ELF-1 (cell line): ENCODE measurements at places on chromosomes 4 and X.

GRCh38 chr4:17153572-17153971 lies 255.1 kb upstream of the LDB2 start:
- no peak for DNase-seq

DNA sequence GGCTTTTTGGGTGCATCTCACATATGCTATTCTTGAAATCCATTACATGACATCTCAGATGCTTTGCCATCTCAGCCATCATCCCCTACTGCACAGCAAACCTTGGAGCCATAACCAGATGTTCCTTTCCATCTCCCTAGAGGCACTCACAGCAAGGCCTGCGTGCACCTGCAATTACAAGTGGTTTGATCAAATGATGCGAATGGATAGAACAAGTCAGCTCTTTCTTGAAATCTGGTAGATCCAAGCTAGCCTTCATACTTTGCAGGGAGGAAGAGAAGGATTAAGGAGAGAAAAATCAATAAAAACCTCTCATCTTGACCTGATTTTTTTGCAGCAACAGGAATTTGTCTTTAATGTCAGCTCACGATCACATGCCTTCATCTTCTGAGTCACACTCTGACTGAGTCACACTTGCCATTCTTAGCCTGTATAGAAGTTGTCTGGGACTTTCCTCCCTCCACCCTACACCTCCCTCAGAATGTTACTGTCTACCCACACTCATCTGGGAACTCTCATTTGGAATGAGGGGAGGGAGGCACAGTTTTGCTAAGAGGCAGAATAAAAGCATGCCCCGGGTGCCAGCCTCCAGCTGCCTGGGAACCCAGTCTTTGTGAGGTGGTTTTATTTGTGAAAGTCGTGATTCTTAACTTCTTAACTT lies 11.9 kb upstream of the TRIML1 start:
- DNase-seq: no peak

GRCh38 chrX:137566746-137567679 lies 1.1 kb downstream of the ZIC3 start:
- peak; percentile 49 for DNase-seq

DNA sequence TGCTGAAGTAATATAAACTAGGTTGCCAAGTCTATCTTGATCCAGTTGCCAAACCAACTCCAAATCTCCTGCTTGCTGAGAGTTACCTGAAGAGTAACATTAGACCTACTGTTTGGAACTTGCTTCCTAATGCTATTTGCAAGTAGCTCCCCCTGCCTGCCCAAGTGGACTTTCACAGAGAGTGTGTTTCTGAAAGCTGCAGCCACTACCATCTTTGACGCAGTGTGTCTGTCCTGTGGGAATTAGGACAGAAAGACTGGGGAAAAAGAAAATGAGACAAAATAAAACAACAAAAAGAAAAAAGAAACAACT lies 195.0 kb upstream of the HS3ST1 start:
- peak; percentile 2 for DNase-seq

- DNase-seq: no peak
Measured at GRCh38 chr4:145003675-145004074, 94.3 kb downstream of the ANAPC10 start.
